Diencephalon (tissue), 1 donor: ENCODE measurements at places on chromosomes 13 and 19. TPM values are rescaled to one million over a fixed set of nuclear protein-coding genes. Genes with fewer than 3 reads are reported as not detected.

The ERICH4 gene
- not detected for total RNA-seq

The NOVA2 gene
- total RNA-seq: 15.9 TPM

The CARS2 gene
- 46.1 TPM for total RNA-seq

The ZIC5 gene
- 8.8 TPM for total RNA-seq

The EPS8L1 gene
- 2.1 TPM for total RNA-seq

The MAST1 gene
- total RNA-seq: 71.0 TPM
